Activated T-cell treated with anti-CD3 and anti-CD28 coated beads, Interleukin-2, amount 50 U/mL, for 24 hours (primary cell): ENCODE measurements at places on chromosomes 13 and 19.

DNA sequence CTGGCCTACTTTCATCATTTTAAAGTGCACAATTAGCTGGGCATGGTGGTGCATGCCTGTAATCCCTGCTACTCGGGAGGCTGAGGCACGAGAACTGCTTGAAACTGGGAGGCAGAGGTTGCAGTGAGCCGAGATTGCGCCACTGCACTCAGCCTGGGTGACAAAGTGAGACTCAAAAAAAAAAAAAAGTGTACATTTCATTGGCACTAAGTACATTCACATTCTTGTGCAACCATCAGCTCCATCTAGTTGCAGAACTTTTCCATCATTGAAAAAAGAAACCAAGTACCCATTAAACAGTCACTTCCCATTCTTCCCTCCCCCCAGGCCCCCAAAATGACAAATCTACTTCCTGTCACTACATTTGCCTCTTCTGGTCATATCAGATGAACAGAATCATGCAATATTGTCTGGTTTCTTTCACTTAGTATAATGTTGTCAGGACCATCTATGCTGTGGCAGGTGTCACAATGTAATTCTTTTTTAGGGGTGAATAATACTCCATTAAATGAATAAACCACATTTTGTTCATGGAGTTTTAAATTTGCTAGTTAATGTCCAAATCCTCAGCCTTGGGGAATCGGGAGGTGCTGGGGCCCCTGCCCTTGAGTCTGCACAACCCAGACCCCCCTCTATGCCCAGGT, 7.4 kb upstream of the SIGLEC11 start:
- no peak for DNase-seq

- DNase-seq, result no peak
Observed at GRCh38 chr13:30712536-30713532, 22.5 kb upstream of the ALOX5AP start.

DNA sequence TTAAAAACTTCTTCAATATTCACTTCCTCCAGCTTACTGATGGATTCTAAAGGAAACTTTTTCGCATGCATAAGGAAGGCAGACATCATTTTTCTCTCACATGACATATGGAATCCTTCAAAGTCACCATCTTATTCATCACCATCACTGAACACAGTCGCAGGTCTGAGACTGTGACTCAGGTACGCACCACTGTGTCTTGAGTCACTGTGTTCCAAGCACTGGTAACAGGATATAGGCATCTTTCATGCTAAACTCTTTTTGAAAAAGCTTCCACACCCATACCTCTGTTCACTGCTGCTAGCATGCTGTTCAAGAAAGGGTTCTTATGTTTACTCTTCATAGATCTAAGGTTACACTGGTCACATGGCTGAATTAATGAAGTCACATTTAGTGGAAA, 67.0 kb upstream of the SIAH3 start:
- DNase-seq, result no peak

DNA sequence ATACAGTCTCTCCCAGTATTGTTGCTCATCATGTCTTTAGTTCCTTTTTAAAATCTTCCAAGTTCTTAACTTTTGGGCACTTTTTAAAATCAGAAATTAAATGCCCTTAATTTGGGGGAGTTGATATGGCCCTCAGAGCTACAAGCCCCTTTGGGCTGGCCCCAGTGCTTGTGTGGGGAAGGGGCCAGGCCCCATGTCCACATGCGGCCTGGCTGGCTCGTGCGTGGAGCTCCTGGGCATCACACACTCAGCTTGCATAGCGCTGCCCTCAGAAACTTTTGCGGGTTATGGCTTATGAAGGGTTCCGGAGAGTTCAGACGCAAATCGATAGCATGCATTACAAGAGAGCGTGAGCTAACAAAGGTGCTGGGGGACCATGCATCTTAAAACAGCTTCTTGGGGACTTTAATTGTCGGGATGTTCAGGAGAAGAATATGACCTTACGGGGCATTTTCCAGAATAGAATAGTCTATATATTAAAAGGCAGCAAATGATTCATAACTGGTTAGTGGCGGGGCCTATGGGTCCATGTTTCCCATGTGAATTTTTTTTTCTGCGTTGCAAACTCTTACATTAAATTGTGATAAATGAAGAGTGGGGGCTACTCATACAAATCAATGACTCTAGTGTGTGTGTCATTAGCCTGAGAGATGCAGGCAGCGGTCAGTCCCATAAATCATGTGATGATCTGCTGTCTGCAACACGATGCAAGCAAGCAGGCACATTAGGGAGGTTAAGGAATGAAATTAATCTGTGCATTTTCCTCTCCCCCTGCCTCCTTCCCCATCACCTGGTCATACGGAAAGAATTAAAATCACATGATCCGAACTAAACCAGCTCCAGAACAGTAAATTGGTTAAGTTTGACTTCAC, 185.8 kb upstream of the TSHZ3 start:
- DNase-seq, result no peak

DNA sequence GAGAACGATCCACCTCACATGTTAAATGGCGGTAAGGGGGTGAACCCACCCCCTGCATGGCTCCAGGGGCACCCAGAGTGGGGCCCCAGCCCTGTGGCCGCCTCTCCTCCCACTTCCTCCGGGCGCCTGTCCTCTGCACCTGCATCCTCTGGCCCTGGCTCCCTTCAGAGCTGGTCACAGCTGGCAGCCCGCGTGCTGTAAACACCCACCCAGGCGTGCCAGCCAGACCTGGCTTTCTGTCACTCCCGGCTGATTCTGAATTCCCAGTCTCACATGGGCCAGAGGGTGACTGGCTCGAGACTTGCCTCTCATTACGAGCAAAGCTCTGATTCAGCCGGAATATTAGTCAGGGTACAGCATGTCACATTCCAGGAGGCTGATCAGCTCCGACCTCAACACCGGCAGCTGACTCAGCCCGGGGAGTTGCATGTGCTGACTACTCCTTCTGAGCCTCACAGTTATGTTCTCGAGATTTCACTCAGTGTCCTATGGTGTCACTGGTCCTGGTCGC, 75.1 kb downstream of the GNG7 start:
- peak; percentile 66 for DNase-seq

DNA sequence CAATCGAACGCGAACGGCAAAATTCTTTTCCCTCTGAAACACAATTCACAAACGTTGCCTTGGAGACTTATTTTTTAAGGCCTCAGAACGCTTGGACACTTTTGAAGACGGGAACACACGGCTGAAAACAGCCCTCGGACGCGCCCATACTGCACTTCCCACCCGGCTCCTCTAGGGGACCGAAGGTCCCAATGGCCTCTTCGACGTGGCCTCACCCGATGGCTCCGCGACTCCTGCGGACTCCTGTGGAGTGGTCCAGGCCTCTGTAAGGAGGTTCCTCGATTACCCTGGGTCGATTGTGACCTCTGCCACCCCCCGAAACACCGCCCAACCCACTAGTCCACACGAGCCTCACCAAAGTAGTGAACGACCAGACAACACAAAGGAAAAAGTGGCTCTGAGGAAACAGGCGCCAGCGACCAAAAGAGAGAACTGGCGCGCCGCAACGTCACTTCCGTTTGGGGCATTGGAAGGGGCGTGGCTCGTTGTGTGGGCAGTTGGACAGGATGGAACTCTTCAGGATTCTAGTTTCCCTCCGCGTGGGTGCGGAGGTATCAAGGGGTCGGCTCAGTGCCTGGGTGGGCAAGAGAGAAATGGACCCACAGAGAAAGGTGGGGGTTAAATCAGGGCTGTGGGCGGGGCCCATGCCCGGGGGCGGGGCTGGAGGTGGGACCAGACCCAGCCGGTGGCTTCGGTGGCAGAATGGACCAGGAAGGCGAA, at the start of gene ZNF560:
ZNF560 (minus strand) TSS at position 434 of the 720 bp plus-strand sequence. CDS start 23,303 bp downstream, outside the sequence.
- peak; percentile 28 for DNase-seq
